WTC11 (cell line): ENCODE measurements at places on chromosomes 12 and 14. TPM values are rescaled to one million over a fixed set of nuclear protein-coding genes. Genes with fewer than 3 reads are reported as not detected.

GRCh38 chr12:117402363-117402762 lies 40.9 kb upstream of the NOS1 start:
- peak; percentile 53 for DNase-seq

GRCh38 chr14:97724265-97724731 lies 927.1 kb downstream of the VRK1 start:
- DNase-seq: no peak

OR6C2 gene
- total RNA-seq: not detected in 3 replicates

RFLNA gene
- 6.3 to 11.3 TPM (median 10.2 TPM) in 3 replicates for total RNA-seq

GRCh38 chr12:131042834-131043245 lies 89.1 kb downstream of the ADGRD1 start:
- no peak for DNase-seq

DNA sequence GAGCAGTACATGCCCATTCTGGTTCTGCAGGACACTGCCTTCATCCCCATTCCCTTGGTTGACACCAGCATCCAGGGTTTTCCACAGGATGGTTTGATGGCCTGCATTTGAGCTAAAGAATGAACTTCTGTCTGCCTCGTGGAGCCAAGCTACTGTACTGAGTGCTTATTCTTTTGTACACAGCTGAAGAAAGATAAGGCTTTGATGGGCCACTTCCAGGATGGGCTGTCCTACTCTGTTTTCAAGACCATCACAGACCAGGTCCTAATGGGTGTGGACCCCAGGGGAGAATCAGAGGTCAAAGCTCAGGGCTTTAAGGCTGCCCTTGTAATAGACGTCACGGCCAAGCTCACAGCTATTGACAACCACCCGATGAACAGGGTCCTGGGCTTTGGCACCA lies 23.7 kb downstream of the BCL2L14 start:
- DNase-seq: no peak

DNA sequence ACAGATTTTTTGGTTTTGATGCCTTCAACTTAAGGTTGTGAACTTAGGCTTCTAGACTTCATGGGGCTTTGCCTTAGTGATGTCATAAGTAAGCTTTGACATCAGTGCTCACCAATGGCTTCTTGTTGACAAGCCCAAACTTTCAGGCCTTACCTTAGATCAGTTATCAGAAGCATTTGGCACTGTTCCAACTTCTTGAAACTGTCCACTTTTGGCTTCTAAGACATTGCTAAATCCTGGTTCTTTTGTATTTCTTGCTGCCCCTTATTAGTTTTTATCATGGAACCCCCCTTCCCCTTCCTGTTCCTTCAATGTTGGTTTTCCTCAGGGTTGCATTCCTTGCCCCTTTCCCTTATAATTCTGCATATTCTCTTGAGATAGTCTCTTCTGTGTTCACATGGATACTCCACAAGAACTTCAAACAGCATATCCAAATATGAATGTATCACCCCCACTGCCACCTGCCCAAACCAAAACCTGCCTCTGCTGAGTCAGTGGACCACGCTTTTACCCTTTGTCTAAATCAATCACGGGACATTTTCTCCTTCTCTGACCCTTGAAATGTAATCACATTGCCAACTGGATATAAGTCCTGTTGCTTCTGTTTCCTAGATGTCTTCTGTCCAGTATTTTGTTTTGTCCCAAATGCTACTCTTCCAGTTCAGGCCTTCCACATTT lies 7.9 kb downstream of the PFKM start:
- no peak for DNase-seq

GRCh38 chr12:106924268-106924861 lies 31.3 kb upstream of the TMEM263 start:
- DNase-seq: no peak

DNA sequence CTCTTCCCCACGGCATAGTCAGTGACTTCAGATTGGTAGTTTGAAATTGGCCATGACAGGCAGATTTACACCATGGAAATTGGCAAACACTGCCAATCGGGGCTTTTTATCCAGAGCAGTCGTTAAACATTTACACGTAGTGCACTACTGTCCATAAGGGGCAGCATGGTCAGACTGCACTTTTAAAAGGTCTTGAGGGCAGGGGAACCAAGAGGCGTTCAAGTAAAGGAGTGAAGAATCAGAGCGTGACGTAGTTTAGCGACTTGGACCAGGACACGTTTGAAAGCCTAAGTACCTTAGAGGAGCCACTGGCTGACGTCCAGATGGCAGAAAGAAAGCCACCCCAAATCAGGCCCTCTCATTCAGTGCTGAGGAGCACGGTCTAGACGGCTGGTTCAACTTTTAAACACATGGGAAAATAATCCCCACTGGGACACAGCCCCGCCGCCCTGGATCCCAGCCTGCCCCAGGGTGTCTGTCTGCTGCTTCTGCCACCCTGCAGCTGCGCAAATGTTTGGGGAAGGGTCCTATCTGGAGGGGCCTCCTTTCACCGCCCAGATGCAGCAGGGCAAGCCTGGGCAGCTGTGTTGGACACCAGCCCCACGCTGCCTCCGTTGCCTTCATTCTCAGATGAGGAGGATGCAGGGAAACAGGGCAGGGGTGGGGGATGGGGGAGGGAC lies 52.5 kb upstream of the PPP2R5C start:
- no peak for DNase-seq

DNA sequence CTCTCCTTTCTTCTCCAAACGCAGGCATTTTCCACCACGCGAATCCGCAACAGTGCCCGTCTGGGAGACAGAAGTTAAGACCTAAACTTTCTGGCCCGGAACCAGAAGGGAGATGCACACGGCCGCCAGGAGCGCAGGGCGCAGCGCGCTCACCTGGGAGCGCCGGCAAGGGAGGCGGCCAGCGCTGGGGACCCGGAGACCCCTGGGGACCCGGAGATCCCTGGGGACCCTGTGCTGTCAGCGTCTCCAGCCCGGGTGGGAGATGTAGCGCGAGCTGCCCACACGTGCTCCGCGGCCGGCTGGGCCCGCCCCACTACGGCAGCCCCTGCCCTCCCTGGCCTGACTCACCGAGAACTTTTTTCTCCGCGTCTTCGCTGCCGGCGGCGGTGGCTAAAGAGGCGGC lies 620 bp downstream of the YBX3 start:
- DNase-seq: no peak

B4GALNT3 gene
- 19.0 to 22.0 TPM (median 20.9 TPM) in 3 replicates for total RNA-seq

- DNase-seq: no peak
These were observed 15.1 kb upstream of the CISTR start for GRCh38 chr12:53766881-53767280.

IAPP gene
- not detected in 3 replicates for total RNA-seq

GRCh38 chr14:22472466-22472865 lies 116.6 kb downstream of the DAD1 start:
- no peak for DNase-seq

ADAMTS20 gene
- total RNA-seq: 6.0 to 7.4 TPM (median 7.2 TPM) in 3 replicates

ALKBH1 gene
- 14.5 to 18.8 TPM (median 17.8 TPM) in 3 replicates for total RNA-seq

- no peak for DNase-seq
These were observed 657.3 kb downstream of the BCL11B start for GRCh38 chr14:98614741-98615140.

DNA sequence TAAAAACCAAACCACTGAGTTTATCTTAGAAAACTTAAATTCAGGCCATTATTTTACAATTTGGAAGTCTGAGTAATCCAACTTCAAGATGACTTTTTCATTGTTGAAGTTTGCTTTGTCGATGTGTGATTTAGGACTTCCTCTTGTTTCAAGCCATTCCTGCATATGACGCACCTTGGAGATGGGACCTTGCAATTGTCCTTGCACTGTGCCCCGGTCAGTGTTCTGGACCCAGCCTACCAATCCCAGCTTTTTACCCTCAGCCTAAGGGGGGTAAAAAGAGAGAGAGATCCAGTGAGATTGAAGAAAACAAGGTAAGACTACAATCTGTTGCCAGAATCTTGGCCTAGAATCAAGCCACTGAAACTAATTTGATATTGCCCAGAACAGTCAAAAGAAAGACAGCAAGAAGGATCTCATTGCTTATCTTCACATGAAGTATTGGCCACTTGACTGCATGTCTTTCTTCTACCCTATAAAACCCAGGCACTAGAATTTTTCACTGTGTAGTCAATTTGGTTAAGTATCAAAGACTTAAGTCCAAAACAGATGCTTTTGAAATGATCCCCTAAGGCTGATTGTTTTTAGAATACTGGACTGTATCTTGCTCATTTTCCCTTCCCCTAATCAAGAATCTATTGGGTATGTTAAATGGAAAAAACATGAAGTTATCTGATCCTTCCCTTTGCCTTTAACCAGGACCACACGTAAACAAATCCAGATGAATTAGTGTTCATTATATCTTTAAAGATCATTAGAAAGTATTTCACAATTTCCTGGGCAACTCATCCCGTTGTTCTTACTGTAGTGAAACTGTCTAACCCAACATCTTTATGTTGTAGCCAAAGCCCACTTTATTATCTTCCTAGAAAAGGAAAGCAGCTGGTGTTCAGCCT lies 2.4 kb upstream of the MLH3 start:
- DNase-seq: no peak

SERPINA3 gene
- total RNA-seq: 2.7 to 3.5 TPM (median 3.0 TPM) in 3 replicates

- DNase-seq: no peak
These were observed 32.7 kb downstream of the PARP2 start for GRCh38 chr14:20376071-20376588.

GRCh38 chr12:121064116-121064515 lies 25.1 kb upstream of the OASL start:
- DNase-seq: no peak

DNA sequence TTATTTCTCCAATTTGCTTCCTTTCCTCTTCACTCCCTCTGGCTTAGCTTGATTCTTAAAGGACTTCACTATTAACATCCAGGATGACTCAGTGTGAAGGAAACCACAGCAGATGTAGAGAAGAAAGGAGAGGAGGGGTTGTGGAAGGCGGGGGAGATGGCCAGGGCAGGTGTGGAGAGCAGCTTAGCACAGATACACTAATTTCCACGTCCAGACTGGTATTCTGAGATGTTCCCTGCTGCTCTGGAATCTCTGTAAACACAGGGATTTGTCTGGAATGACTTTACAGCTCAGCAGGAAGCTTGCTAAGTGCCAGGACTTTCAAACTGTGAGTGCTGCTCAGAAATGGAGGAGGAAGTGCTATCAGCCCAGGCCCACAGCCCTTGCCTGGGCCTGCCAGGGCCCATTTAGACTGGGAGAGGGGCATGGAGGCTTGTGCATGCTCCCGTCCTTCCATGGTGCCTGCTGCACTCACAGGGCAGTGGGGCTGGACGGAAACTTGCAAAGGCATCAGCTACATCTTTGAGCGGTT lies 202.5 kb upstream of the DDHD1 start:
- DNase-seq: peak; percentile 57

- no peak for DNase-seq
These were observed 11.1 kb upstream of the PSEN1 start for GRCh38 chr14:73125169-73125588.

DNA sequence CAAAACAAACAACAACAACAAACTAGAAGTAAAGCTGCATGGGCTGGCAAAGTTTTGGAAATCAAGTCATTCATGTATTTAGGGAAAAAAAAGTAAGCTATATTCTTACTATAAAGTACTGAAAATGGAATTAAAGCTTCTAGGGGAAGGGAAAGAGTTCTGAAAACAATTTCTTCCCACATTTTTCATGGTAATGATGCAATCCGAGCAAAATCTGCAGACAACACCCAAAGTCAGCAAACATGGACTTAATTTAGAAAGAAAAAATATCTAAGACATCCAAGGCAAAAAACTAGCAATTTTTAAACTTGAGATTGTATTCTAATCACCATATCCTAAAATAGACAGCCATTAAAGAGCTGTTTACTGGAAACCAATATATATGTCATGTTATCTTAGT lies 86.3 kb downstream of the LRP6 start:
- DNase-seq: no peak

GRCh38 chr12:111807232-111807631 lies 34.8 kb upstream of the MAPKAPK5 start:
- no peak for DNase-seq

DNA sequence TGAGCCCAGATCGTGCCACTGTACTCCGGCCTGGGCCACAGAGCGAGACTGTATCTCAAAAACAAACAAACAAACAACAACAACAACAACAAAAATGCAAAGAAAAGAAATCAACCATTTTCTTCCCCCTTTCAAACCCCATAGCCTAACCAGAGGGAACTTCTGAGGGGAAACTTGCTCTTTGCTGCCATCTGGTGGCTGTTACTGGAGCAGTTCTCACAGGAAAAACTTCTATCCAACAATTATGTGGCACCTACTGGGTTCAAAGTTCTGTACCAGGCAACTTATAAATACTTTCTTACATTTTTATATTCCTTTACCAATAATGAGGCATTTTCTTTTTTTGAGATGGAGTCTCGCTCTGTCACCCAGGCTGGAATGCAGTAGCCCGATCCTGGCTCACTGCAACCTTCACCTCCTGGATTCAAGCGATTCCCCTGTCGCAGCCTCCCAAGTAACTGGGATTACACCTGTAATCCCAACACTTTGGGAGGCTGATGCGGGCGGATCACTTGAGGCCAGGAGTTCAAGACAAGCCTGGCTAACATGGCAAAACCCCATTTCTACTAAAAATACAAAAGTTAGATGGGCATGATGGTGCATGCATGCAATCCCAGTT lies 50.9 kb upstream of the BICDL1 start:
- peak; percentile 78 for DNase-seq

DNA sequence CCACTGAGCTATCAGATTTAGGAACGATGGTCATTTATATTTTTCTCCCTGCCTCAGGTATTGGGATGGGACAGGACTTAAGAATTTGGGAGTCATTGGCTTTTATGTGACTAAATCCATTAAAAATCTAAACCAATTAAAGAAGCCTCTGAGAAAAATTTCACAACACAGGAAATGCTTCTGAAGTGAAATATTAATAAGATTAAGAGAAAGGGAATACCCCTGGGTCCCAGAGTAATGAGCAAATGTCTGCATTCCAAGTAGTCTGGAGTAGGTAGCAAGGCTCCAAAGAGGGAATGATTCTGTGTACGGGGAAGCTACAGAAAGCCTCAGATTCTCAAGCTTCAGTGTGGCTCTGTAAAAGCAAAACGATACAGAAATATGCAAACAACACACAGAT lies 707 bp upstream of the MED6 start:
- no peak for DNase-seq

GRCh38 chr12:49705479-49706134 lies 1.6 kb downstream of the FMNL3 start:
- DNase-seq: peak; percentile 28

GRCh38 chr14:76375947-76376404 lies at the start of gene ESRRB:
Gene ESRRB (plus strand): TSS chr14:76376137. CDS start chr14:76376402, 265 bp downstream.
- peak; percentile 43 for DNase-seq

DNA sequence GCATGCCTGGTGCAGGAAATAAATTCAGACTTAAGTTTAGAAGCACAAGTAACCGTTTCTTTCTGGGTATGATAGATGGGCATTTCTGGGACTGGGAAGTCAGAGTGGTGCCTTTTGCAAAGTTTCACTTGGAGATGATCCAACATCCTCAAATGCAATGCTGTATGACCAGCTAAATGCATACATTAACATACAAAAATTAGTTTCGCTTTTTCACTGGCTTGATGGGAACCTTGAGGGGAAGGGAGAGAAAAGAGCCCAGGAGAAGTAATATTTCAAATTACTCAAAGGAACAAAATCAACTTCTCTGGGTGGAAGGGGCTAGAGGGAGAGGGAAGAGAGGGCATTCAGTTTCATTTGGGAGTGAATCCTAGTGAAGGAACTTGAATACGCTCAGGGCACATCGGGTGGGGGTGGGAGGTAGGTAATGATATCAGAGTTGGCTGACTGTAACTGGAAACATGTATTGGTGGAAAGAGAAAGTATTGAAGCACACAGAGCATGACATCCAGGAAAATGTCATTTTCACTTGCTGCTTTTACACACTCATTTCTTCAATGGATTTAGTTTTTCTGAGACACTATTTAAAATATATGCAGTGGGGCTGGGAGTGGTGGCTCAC lies 175.5 kb downstream of the PTPRO start:
- no peak for DNase-seq

EIF2S3B gene
- 0.55 to 1.0 TPM (median 0.69 TPM) in 3 replicates for total RNA-seq
